ENCODE measurements at places on chromosomes 1 and 21.

DNA sequence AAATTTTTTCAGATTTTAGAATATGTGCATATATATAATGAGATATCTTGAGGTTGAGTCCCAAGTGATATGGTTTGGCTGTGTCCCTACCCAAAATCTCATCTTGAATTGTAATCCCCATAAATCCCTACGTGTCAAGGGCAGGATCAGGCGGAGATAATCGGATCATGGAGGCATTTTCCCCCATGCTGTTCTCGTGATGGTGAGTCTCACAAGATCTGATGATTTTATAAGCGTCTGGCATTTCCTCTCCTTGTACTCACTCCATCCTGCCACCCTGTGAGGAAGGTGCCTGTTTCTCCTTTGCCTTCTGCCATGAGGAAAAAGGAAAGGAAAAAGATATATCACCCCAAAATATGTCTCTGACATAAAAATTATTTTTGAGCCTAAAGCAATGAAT is 64.6 kb downstream of the TOR3A start:
- no peak for DNase-seq

- DNase-seq = no peak
Observed at GRCh38 chr1:237237721-237238120, 195.7 kb downstream of the RYR2 start.

- no peak for DNase-seq
Observed at GRCh38 chr1:17976854-17977253, 130.7 kb upstream of the IGSF21 start.

DNA sequence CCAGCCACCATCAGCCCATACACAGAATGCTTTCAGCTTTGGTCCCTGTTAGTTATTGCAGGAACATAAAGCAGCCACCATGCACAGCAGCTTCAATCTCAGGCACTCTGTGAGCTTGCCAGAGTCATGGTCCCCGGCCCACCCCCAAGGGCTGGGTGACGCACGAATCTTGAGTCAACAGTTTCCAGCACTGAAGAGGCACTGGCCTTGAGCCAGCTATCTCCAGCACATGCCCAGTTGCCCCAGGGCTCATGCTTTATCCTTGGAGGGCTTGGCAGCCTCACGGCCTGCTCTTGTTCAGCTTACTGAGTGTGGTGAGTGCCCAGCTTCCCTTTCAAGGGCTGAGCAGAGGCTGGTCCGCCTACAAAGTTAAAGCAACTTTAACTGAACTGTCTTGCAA is 200.7 kb upstream of the RAB4A start:
- peak; percentile 75 for DNase-seq

DNA sequence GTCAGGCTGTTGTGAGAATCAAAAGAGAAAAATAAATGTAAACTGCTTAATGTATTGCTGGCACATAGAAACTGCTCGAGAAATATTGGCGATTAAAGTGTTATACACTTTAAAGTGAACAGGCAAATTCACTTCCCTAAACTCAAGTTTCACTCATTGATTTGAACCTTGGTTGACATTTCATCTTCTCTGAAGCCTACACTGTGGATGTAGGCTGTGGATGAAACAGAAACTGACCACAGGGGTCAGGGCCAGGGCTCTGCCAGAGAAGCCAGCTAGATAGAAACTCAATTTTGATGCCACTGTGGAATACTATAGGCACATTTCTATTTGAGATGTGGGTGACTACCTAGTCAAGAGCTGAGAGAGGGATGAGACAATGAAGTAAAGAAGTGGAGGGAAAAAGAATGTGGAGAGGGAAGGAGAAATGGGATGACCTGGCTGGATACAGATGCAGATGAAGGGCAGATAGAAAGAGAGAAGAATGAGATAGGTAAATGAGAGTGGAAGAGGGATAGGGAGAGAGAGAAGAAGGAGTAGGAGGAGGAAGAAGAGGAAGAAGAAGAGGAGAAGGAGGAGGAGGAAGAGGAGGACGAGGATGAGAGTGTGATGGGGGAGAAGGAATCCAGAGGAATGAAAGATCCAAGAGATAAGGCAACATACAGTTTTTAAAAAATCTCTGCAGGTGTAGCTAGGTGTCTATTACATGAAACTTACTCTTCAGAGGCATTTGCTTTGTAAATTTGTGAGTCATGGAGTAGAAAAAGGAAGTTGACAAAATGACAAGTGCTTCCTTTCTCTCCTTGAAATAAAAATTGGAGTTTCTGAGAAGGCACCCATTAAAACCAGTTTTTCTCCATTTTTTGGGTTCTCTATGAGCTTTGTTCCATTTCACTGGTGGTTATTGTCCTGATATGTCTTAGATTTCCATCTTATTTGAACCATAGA is 17.4 kb upstream of the CD1D start:
- DNase-seq = no peak

DNA sequence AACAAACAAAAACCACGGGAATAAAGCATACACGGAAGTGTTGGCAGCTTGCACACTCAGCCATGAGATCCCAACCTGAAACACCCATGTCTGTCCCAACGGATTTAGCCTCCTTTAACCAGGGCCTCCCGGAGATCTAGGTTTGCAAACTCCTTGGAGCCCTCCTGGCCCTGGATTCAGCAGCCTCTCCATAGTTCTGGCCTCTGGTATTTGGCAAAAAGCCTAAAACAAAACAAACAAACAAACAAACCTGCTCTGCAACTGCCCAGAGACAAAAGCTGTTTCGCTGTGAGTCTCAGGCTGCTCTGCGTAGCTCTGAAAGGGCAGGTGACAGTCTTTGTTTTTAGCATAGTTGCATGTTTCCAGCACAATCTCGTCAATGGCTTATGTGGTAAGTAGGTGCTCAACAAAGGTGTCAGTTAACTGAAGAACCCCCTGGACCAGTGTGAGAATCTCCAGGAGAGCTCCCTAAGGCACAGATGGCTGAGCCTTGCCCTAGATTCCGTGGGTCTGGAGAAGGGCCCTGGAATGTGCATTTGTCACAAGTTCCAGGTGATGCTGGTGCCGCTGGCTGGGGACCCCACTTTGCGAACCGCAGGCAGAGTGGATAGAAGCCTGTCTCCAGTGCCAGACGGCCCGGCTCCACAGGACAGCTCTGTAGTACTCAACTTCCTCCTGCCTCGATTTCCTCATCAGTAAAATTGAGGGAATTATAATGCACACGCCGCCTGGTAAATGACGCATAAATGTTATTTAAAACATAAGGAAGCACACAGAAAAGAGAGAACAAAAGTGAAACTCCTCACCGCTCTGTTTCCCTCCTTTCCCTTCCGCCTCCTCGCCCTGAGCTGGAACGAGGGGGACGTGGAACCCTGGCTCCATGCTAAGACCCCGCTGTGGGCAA is 86.2 kb downstream of the RIPK4 start:
- no peak for DNase-seq
